ENCODE measurements at places on chromosomes 3 and 15.

GRCh38 chr3:69696367-69696766 is 42.9 kb upstream of the MITF start:
- DNase-seq: no peak

DNA sequence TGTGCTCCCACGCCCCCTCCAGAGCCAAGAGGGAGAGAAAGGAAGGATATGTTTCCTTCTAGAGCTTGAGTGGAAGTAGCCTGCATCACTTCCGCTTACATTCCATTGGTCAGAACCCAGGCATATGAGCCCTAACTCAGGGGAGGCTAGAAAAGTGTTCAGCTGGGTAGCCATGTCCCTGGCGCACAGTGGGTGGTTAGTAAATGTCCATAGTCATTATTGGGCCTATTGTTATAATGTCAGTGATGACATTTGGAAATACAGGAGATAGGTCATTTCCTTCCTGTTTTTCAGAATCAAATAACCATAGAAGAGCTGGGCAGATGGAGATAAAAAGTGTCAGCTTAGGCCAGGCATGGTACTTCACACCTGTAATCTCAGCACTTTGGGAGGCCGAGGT is 27.3 kb downstream of the CD276 start:
- DNase-seq: no peak

DNA sequence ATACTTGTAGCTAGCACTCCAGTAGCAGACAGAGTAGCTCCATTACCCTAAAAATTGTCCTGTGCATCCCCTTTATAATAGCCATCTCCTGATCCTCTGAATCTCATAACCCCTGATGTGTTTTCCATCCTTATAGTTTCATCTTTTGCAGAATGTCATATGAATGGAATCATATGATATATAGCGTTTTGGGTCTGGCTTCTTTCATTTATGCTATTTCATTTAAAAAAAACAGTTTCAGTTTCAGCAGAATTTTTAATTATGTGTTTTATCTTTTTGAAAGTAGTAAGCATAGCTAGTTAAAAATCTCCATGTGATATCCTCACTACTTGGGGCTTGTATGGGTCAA is 132.7 kb downstream of the KLF13 start:
- no peak for DNase-seq

DNA sequence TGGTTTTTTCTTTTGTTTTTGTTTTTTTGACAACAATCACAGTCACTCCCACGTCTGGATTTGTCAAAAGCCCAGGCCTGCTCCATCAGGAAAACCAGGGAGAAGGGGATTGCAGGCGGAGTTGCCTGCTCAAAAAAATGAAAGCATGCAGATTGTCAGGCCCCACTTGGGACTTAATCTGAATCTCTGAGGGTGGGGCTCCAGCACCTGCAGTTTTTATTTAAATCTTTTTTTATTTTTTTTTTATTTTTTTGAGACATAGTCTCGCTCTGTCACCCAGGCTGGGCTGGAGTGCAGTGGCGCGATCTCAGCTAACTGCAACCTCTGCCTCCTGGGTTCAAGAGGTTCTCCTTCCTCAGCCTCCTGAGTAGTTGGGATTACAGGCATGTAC is 140.9 kb downstream of the FOXP1 start:
- DNase-seq: no peak

DNA sequence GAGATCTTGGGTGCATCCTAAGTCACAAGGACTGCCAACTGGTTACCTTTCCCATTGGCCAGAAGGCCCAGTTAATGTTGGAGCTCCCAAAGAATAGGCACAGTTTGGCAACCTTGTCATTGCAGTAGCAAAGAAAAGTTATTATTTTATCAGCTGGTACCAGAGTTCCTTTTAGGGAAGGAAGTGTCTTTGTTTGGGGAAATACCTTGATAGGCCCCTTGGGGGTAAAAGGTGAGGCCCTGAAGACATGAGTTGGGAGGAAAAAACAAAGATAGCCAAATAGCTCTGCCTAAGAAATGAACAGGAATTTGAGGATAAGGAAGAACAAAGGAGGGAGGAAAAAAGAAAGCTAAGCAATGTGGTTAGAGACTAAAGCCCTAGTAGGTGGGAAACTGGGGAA is 85.8 kb downstream of the ANP32A start:
- no peak for DNase-seq

DNA sequence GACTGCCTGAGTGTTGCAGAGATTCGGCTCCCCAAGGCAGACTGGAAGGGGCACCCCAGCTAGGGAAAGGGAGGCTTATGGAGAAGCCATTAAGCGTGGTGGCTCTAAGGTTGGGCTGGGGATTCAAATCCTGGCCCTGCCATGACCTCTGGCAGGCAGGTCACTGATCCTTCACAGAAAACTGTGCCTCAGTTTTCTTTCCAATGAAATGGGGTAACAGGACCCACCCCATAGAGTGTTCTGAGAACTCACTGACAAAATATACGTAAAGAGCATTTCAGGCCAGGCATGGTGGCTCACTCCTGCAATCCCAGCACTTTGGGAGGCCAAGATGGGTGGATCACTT is 34.6 kb downstream of the DNASE1L3 start:
- no peak for DNase-seq

DNA sequence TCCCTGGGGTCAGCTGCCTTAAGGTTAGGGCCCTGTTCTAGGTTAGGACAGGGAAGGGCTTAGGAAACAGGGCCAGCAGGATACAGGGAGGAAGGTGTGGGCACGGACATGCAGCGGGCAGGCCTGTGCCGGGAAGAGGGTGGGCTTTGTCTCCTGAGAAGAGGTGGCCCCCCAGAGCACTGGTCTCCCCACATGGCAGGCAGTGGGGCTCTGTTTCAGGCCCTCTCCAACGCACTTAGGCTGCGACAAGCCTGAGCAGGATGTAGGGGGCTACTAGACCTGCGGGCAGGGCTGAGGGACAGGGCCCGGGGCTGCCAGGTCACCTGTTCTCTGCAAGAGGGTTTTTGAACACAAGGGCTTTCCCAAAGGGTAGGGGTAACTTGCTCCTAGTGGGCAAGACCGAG is 33.5 kb downstream of the KLF13 start:
- no peak for DNase-seq

- no peak for DNase-seq
Observed at GRCh38 chr3:167958141-167958540, 137.6 kb downstream of the GOLIM4 start.

- no peak for DNase-seq
Observed at GRCh38 chr3:126883241-126883640, 99.7 kb upstream of the PLXNA1 start.

DNA sequence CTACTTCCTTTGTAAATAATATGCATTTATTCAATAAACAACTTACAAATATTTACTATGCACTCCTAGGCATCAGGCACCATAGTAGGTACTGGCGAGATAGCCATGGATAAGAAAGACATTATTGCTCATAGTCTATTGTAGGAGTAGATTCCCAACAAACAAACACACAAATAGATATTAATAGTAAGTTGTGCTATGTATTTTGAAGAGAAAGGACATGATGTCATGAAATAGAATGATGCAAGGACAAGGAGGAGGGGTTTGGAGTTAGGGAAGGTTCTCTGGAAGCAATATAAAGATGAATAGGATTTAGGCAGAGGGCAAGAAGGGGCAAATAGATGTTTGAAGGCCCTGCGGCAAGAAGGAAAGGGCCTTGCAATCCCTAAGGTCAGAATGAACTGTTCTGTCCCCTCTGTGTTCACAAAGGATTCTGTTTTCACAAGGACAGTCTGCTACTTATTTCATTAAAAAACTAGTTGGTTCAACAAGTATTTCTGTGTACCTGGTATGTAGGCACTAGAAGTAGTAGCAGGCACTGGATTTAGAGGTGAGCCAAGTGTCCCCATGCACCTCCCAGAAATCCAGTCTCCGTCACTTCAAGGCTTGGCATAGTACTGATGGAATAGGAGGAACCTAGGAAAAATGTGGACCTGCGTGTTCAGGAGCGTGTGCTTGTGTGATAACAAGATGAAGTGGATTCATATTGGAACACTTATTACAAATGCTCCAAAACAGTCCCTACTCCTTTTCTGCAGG is 231.8 kb upstream of the TPRG1 start:
- no peak for DNase-seq

DNA sequence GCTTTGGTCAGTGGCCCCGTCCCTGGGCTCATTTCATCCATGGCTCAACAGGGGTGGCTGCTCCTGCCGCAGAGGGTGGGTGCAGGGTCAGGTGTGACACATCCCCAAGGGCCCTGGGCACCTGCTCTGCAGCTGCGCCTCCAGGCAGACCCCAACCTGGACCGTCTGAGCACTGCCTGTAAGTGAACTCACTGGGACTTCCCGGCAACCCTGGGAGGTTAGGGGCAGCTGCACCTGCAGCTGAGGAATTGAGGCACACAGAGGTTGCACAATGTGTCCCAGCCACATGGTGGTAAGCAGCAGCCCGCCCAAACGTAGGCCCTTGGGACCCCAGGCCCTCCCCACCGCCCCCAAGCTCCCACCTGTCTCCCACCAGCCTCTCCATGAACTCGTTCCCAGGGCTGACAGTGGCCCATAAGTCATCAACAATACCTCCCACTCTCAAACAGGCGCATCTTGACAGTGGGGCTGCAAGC is 55.1 kb downstream of the PLXNA1 start:
- DNase-seq: no peak
